ENCODE measurements at places on chromosomes 13 and 19.

DNA sequence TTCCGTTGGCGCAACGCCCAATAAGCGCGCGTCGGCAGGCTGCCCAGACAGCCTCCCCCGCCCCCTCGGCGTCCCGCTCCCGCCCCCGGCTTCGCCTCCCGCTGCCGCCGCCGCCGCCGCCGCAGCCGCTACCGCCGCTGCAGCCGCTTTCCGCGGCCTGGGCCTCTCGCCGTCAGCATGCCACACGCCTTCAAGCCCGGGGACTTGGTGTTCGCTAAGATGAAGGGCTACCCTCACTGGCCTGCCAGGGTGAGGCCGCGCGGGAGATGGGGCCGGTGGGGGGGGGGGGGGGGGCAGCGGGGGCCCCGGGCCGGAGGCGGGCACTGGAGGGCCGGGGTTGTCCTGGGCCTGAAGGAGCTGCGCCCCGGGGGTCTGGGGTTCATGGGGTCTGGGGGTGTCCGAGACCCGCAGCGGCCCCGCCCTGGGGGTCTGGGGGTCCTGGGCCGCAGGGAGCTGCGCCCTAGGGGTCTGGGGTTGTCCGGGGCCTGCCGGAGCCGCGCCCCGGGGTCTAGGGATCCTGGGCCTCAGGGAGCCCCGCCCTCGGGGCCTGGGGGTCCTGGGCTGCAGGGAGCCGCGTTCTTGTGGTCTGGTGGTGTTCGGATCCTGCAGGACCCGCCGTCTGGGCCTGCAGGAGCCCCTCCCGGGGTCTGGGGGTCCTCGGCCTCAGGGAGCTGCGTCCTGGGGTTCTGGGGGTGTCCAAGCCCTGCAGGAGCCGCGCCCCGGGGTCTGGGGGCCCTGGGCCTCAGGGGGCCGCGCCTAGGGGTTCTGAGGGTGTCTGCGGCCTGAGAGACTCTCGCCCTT, at the start of gene HDGFL2:
HDGFL2 (plus strand) TSS at position 124 of the 801 bp plus-strand sequence; CDS start at position 178, 54 bp downstream.
- peak; percentile 98 for DNase-seq

DNA sequence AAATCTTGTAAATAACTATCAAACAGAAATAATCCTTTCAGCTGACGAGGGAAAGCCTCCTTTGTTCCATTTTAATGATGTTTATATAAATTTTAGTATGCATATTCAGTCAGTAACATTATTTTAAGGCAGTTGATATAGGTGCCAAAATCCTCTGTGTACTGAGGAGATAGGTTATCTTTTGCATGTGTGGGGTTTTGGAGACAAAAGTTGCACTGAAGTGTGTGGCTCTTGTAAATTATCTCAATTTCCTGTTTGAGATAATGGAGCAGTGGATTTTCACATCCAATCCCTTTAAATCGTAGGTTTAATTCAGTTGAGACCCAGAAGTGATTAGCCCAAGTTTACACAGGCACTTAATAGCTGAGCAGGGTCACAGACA, 106.6 kb downstream of the RGCC start:
- DNase-seq, result no peak

GRCh38 chr19:7515110-7515644, 726 bp upstream of the ZNF358 start:
- DNase-seq, result peak; percentile 61

DNA sequence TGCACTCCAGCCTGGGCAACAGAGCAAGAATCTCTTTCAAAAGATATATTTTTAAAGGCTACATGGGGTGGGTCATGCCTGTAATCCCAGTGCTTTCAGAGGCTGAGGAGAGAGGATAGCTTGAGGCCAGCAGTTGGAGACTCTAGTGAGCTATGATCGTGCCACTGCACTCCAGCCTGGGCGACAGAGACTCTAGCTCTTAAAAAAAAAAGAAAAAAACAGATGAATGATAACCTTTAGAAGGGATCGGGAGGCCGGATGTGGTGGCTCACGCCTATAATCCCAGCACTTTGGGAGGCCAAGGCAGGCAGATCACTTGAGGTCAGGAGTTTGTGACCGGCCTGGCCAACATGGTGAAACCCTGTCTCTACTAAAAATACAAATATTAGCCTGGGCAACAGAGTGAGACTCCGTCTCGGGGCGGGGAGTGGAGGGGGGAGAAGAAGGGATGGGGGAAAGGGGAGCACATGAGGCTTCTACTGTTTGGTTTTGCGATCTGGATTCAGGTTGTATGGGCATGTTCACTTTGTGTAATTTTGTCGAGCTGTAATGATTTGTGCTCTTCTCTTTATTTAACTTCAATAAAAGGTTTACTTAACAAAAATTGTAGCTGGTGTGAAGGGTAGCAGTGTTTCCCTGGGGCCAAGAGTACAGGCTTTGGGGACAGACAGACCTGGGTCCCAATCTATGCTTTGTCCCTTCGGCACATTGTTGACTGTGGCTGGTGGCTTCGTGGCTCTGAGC, 1.1 kb upstream of the PSMC4 start:
- DNase-seq, result no peak

GRCh38 chr13:80109303-80109702, 231.6 kb downstream of the SPRY2 start:
- no peak for DNase-seq

GRCh38 chr13:20714161-20714560, 10.7 kb downstream of the IL17D start:
- DNase-seq, result no peak

GRCh38 chr19:35757231-35757748, 461 bp upstream of the HSPB6 start:
- DNase-seq, result peak; percentile 97

GRCh38 chr13:34156841-34157365, 339.0 kb downstream of the RFC3 start:
- DNase-seq, result peak; percentile 55

- no peak for DNase-seq
These were observed 197.9 kb upstream of the ZNF536 start for GRCh38 chr19:30174357-30174645.

- no peak for DNase-seq
These were observed 554.1 kb downstream of the DACH1 start for GRCh38 chr13:71312923-71313322.

Measured in heart left ventricle (tissue), 16 donors.